ENCODE measurements at places on chromosomes 5 and 9.

DNA sequence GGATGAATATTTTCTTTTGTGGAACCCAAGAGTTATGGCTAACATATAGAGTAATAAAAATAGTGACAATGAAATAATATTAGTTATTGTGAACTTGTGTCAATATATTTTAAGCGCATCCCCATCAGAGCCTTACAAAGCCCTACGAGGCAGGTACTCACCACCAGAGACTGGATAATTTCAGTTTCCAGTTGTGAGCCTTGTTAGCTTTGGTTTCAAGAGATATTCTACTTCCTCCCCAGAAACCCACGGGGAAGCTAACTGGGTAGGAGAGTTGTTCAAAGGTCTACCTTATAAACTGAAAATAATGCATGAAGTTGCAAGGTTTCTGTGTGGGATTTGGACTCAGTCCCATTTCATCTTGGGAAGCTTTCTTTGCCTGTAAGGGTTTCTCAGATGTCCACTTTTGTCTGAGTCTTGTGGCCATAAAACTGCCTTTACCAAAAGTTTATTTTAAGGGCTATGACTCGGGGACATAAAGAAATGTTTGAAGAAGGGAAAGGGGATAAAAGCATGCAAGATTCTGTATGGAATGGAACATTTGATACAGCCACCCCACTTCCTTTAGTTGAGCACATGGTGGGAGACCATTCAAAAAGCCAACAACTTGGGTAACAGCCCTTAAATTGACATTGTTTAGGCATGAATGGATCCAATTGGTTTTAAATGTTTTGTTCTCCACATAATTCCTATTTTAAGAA lies 57.4 kb upstream of the ANKRD55 start:
- no peak for DNase-seq

DNA sequence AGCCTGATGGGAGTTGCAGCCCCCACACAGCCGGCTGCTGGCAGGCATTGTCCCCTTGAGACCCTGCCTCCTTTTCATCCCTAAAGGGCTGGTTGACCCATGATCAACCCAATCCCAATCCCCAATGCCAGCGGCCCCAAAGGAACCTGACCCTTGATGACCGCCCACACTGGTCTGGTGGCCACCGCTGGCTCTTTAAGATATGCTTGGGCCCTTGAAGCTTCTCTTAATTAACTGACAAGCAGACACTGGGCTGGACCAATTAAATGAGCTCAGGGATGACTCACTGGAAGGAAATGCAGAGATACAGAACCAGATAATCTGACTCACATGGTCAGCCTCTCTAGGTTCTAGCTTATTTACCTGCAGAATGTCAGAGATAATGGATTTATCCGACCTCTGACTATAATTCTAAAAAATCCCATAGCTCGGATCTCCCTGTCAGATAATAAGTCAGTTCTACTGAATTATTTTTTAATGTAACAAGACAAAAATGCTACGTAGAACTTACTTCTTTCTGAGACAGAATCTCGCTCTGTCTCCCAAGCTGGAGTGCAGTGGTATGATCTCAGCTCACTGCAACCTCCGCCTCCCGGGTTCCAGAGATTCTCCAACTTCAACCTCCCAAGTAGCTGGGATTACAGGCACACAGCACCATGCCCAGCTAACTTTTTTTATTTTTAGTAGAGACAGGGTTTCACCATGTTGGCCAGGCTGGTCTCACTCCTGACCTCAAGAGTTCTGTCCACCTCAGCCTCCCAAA lies 11.1 kb upstream of the MLANA start:
- no peak for DNase-seq

- DNase-seq: no peak
Measured at GRCh38 chr9:36152741-36153438, 16.3 kb upstream of the CCIN start.

DNA sequence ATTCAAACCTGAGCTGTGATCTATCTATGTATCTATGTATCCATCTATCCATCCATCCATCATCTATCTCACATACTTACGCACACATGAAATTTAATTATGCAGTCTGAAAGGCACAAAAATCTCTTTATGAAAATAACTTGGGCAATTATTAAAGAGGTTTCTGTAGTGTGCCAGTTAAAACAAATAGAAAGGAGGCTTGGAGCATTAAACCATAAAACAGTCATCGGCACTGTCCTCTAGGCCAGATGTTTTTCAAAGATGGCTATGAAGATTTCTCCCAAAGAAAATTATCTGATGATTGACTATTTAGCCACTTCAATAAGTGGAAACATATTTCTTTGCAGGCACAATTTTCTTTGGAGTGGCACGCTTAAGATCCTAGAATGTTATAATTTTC lies 392.5 kb upstream of the RPS23 start:
- no peak for DNase-seq
